Stomach (tissue), 19 donors: ENCODE measurements at places on chromosomes 1 and 21. TPM values are rescaled to one million over a fixed set of nuclear protein-coding genes. Genes with fewer than 3 reads are reported as not detected.

DNA sequence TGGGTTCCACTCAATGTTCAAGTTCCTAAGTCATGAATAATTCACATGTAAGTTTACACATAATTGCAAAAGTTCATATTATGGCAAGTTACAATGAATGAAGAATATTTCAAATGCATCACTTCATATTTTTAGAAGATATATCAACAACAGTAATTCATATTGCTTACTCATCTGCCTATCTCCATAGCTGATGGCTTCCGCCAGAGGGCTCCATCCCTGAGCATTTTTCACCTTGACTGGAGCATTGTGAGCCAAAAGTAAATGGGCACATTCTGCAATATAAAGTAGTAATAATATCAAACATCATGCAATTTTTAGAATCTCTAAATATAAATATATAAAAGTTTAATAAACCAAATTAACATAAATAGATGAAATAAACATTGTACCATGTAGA lies 29.8 kb downstream of the ANKRD13C start:
- H3K36me3 ChIP-seq: peaks cover 19% of the 10 kb centered on the region
- H3K4me1 ChIP-seq: no peaks in the 10 kb centered on the region
- H3K27ac ChIP-seq: no peak overlapping the region
- no peaks in the 10 kb centered on the region for H3K27me3 ChIP-seq
- H3K4me3 ChIP-seq: no peak overlapping the region

DNA sequence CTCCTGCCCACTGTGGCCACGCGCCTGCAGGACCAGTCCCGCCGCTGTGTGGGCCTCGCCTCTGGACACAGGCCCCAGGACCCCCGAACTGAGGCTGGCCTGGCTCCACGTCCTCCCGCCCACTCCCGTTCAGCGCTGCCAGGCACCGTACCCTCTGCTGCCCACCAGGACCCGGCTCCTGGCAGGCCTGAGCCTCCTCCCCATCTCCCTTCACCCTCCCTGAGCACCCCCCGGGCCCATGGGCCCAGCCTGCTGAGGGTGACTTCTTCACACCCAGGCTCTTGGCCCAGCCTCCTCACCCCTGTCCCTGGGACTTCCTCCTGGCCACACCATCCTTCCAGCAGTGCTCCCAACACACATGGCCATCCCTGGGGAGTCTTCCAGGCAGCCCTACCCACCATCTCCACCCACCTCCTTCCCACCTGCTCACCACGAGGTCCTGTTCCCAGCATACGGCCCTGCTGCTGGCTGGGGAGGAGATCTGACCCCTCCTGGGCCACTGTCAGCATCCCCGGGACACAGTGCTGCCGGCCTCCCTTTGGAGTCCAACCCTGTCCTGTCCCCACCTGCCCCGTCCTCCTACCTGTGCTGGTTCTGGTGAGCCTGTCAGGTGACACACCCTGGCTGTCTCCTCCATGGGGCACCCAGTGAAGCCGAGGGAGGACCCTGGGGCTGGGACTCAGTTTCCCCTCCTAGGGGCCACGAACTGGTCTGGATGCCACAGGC lies 53.7 kb downstream of the SLX9 start:
- no peak for DNase-seq
- H3K27ac ChIP-seq: peak overlapping the region; percentile 74
- no peaks in the 10 kb centered on the region for H3K27me3 ChIP-seq
- peaks cover 5% of the 10 kb centered on the region for H3K4me1 ChIP-seq

GRCh38 chr1:109309347-109309746 lies 2.5 kb upstream of the MYBPHL start:
- DNase-seq: no peak
- H3K4me1 ChIP-seq: no peaks in the 10 kb centered on the region
- no peaks in the 10 kb centered on the region for H3K27me3 ChIP-seq
- H3K27ac ChIP-seq: no peak overlapping the region

- no peak overlapping the region for H3K27ac ChIP-seq
- no peak for DNase-seq
- H3K4me1 ChIP-seq: no peaks in the 10 kb centered on the region
- H3K4me3 ChIP-seq: no peak overlapping the region
- H3K36me3 ChIP-seq: no peaks in the 10 kb centered on the region
Measured at GRCh38 chr1:230621324-230622030, 20.8 kb upstream of the COG2 start.

- no peaks in the 10 kb centered on the region for H3K36me3 ChIP-seq
- no peak overlapping the region for H3K27ac ChIP-seq
- DNase-seq: no peak
Measured at GRCh38 chr21:40606341-40606740, 240.6 kb downstream of the DSCAM start.

The IL20 gene
- not detected for total RNA-seq
